Mesothelial cell of epicardium (in vitro differentiated cells): ENCODE measurements at places on chromosomes 13 and 19.

GRCh38 chr13:20221772-20222171, 10.3 kb downstream of the GJB6 start:
- DNase-seq = no peak

DNA sequence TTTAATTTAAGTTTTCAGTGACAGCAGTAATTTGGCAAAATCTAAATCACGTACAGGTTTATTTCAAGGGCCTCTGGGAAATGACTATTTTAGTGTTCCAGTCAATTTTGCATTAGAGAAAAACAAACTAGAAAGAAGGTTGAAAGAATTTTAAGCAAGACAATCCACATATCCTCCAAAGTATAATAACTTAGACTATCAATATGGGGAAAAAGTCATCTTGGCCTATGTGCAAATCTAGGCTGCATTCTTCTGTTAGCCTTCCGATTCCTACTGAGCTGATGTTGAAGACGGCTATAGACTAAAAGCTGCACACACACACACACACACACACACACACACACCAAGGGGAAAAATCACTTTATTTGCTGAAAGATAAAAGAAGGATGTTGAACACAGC, 81.3 kb downstream of the SLITRK6 start:
- no peak for DNase-seq

DNA sequence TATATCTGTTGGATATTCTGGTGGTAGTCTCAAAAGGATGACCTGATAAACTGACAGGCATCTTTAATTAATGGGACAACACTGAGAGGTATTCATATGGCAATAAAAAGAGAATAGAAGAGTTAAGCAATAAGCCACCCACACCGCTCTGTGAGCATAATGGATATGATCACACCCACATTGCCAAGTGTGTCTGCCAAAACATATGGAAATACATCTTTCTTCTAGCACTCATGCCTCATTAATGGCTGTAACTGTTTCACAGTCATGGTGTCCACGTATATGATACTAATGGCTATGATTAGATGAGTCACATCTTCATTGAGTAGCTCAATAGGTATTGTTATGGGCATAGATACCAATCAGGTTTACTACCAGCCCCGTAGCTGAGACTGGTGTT, 13.1 kb downstream of the IGFL3 start:
- no peak for DNase-seq

- DNase-seq = no peak
Measured at GRCh38 chr13:50106559-50106958, 91.3 kb downstream of the KCNRG start.

DNA sequence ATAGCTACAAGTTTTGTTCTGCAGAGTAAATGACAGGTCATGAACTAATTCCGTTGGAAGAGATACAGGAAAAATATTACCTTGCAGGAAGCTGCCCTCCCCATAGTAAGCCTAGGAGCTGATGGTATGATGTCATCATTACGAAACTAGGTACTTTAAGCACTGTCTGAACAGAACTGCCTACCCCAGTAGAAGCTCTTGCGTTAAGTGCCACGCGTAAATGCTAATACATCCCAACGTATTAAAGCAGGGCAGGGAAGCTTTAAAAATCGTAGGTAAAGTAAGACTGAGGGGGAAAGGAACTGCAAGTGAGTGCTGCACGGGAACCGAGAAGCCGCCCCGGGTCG, 572 bp downstream of the UGGT2 start:
- no peak for DNase-seq

DNA sequence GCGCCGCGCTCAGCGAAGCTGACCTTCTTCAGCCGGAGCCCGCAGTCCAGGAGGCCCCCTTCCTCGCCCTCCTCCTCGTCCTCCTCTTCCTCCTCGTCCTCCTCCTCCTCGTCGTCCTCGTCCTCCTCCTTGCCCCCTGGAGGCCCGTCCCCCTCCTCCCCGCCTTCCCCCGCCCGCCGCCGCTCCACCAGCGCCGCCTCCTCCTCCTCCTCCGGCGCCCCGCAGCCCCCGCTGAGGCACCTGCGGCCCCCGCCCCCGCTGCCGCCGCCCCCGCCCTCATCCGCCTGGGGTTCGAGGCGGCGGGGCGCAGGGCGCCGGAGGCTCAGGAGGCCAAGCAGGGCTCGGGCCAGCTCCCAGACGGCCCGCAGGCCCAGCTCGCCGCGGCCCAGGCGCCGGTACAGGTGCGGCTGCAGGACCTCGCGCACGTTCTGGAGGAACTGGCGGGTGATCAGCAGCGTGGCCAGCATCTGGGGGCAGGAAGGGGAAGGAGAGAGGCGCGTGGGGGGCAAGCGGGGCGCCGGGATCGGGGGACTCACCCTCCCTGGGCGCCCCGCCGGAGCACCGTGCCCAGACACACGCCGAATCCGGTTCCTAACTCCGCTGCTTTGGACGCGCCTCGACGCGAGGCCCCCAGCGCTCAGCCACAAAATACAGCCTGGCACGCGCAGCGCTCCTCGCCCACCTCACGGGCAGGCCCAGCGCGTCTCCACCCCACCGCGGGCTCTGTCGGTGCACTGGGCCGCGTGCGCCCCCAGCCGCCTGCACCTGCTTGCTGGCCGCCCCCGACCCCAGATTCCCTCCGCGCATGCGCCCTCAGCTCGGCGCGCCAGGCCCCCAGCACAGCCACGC, 5.9 kb downstream of the ANO8 start:
- no peak for DNase-seq

DNA sequence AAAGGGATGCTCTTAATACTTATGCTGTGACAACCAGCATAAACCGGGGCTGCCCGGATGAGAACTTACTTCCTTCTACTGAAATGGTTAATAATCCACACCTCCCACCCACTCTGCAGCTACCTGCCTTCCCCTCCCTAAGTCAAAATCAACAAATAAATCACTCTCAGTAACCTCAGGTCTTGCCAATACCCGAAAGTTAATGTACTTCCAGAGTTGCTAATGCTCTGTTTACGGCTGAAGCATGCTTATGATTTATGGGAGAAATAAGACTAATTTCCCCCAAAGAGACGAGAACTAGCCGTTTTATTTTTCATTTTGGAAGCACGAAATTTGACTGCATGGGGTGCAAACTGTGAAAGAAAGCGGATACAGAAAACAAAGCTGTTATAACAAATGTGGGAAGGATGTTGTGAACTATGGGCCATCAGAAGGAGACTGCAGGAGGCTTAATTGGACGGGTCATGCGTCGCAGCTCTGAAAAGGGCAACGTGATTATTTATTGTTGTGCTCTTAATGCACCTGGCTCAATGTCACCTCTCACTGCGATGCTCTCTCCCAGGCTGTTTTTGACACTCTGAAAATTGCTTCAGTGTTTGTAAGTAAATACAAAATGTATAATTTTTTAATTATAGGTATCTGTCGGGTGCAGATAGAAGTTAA, 114.0 kb upstream of the SLC7A1 start:
- no peak for DNase-seq

- DNase-seq = no peak
Measured at GRCh38 chr19:8615024-8615423, 4.5 kb upstream of the ADAMTS10 start.

DNA sequence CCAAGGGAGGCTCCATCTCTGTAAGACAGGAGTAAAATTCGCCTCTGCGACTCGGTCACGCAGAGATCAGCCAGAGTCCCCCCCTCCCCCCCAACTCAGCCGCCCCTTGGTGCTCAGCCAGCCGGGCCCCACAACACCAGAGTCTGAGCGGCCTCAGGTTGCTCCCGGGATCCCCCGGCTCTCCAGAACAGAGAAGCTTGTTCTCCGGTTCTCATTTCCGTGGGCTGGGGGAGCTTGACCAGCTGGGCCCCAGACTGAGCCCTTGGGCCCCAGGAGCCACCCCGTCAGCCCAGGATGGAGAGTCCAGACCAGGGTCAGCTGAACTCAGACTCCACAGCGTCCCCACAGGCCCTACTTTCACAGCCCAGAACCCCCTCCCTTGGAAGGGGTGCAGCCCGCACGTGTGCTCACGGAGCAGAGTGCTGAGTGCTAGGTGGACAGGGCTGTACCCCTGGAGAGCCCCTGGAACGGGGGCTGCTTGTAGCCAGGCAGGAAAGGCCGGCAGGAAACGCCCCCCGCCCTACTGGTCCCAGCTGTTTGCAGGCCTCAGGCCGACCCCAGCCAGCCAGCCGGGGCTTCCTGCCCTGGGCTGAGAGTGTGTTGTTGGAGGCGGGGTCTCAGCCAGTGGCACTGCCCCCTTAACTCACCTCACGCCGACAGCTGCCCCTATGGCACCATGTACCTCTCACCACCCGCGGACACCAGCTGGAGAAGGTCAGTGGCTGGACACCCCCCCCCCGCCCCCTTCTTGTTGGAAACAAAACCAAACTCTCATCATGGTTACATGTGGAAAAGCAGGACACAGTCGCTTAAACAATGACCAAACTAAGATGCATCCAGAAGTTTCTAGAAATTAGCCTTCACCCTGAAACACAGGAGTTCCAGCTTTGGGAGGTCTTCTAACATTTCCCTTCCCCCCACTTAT, 44.4 kb downstream of the COMP start:
- DNase-seq = no peak

DNA sequence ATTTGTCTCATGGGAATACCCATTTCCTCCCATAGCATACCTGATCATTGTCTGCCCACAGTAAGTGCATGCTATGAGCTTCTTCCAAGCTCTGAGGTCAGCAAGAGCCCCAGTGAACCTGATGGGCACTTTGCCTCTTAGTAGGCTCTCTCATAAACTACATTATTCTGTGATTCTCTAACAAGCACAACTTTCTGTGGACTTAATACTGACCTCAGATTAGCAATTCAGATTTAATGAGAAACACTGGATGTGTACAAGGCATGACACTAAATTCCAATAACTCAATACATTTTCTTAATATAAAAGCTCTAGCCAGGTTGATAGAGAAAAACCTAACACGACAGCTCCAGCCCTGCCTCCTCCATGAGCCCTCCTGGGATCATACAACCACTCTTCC, 23.3 kb upstream of the STARD13 start:
- no peak for DNase-seq

- DNase-seq = no peak
Measured at GRCh38 chr13:37870489-37870845, 895 bp upstream of the TRPC4 start.

GRCh38 chr13:109207622-109208021, 578.2 kb downstream of the MYO16 start:
- DNase-seq = no peak

DNA sequence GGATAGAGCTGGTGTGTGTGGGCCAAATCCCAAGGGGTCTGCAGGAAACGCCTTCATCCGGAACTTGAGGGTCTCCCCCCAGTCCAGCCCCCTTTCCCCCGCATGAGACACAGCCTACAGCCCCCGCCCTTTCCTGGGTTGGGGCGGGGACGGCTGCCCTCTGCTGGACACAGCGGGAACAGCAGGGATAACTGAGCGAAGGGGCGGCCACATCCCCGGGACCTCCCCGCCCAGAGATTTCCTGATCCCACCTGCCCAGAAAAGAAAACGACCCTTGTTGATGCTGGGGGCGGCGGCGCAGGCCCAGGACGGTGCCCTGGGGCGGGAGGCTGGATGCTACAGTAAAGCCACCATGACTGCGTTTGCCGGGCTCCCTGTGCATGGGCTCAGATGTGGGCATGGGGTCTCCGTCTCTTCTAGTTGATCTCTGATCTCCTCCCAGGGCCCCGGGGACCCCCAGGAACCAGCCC, 14.2 kb downstream of the ONECUT3 start:
- peak; percentile 86 for DNase-seq

DNA sequence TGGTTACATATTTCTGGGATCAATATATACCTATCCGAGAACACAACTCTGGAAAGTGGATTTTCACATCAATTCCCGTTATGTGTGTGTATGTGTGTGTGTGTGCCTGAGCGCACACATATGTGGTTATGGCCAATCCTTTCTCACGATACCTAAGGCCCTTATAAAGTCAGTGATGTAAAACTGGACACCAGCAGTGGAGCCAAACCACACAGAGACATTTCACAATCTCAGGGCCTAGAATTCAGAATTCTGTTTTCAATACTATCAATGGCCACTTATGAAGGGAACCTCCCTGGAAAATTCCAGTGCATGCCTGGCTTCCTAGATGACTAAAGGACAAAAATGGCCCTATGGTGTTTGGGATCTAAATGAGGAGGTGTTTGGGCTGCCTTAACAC, 187.3 kb upstream of the UBL3 start:
- no peak for DNase-seq

- DNase-seq = no peak
Measured at GRCh38 chr13:44242766-44243165, 130.9 kb upstream of the SERP2 start.

DNA sequence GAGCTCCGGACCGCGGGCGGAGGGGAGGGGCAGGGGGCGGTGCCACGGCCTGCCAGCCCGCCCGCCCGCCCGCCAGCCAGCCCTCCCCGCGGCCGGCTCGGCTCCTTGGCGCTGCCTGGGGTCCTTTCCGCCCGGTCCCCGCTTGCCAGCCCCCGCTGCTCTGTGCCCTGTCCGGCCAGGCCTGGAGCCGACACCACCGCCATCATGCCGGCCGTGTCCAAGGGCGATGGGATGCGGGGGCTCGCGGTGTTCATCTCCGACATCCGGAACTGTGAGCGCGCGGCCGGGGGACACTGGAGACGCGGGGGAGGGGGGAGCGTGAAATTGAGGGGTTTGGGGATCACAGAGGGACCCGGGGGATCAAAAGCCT, at the start of gene AP2A1:
Gene AP2A1 (plus strand): TSS at position 72 of the 370 bp plus-strand sequence. CDS start 133 bp downstream, at position 205.
- DNase-seq = no peak

DNA sequence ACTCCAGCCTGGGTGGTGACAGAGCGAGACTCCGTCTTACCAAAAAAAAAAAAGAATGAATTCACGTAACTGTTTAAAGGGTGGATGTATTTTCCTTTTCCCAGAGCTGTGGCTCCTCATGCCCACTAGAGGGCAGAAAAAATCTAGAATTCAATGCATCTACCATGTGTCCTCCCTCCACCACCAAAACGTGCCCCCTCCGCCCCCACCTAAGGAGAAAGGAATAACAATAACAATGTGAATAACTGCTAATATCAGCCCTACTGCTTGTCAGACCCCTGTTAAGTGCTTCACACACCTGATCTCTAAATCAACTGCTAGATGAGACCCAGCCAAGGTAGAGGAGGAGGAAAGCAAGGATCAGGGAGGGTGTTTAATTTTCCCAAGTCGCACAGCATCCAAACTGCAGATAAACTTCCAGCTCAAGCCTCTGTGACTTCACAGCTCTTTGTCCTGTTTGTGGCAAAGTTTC, 20.2 kb upstream of the PNMA8B start:
- no peak for DNase-seq

GRCh38 chr13:36342715-36343114, 3.5 kb downstream of the SPART start:
- no peak for DNase-seq

GRCh38 chr13:114115191-114115671, 17.2 kb downstream of the RASA3 start:
- DNase-seq = no peak

DNA sequence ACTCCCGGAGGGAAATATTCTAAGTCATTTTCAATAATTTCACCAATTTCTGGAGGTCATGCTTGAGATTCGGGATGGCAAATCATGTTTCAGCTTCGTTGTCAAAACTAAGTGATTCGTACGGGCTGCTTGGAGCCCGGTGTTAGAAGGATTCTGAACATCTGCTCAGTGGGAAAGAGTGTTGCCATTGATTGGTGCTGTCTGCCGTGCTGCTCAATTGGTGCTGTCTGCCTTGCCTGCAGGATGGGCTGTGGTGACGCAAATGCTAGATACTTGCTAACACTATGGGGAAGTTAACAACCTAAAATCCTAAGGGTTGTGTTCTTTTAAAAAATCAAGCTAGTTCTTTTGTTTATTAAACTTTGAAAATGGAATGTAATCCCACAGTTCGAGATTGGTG, 17.3 kb upstream of the CACNG8 start:
- no peak for DNase-seq
